ENCODE measurements at places on chromosomes 3 and 15.

DNA sequence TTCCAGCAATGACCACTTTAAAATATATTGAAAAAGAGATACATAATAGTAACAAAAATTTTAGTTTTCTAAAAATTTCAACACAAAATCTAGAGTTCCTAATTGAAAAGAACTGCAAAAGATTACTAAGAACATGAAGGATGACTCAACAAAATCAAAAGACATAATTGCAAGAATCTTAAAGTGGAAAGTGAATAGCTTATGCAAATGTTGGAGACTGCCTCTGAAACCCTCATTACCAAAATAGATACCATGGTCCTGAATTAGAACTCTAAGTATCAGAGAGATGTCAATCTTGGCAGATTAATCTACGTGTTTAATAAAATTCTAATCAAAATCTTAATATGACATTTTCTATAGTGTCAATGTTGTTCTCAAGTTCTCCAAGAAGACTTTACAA lies 60.7 kb upstream of the SGO1 start:
- no peak for DNase-seq

GRCh38 chr3:197603317-197603933 lies 47.7 kb upstream of the BDH1 start:
- DNase-seq, result no peak

- no peak for DNase-seq
Observed at GRCh38 chr15:69615736-69616135, 163.1 kb downstream of the RPLP1 start.

- DNase-seq, result peak; percentile 41
Observed at GRCh38 chr3:59555593-59556315, 505.9 kb upstream of the CFAP20DC start.

DNA sequence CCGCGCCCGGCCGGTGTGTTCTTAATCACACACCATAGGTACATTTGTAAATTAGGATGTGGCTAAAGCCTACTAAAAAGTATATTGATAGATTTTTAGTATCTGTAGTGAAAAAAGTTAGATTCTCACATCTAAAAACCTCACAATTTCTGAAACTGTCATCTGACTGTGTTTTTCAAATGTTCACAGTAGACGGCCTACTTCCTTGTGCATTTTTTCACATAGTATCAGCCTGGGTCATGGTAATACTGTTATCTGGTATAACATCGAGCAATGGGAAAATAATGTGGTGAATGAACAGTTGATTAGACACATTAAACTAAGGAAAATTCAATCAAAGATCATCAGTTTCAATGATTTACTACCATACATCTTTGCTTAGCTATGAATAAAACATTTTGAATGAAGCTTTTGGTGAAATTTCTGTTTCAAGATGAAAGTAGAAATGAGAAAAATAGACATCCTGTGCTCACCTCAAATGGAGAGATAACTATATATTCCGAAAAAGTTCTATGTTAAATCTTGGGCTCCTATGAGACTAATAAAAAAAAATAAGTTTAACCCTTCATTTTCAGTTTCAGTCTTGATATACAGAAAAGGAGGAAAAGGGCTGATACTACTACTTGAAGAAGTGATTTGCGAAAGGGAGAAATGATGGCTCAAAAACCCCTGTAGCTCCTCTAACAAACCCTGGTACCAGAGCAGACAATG lies 262.7 kb downstream of the ZBTB20 start:
- no peak for DNase-seq

DNA sequence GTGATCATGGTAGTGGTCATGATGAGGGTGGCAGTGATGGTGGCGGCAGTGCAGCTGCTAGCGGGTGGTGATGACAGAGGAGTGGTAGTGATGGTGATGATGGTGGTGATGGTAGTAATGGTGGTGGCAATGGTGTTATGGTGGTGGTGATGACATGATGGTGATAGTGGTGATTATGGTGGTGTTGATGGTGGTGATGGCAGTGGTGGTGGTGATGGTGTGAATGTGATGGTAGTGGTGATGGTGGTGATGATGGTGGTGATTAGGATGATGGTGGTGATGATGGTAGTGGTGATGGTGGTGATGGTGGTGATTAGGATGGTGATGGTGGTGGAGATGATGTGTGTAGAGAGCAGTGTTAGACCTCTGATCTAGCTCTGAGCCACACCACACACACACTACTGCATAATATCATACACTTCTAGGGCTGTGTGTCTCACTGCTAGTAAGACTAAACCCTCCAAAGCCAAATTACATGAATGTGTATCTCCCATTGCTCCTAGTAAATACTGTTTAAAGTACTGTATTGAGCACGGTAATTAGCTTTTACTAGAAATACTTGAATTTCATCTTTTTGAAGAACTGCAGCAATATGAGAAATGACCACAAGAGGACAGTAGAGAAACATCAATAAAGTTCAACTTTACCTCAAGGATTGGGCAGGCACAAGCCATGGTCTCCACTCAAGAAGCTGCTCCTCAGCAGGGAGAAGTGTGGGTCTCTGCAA lies 28.8 kb downstream of the TMED3 start:
- DNase-seq, result peak; percentile 74

DNA sequence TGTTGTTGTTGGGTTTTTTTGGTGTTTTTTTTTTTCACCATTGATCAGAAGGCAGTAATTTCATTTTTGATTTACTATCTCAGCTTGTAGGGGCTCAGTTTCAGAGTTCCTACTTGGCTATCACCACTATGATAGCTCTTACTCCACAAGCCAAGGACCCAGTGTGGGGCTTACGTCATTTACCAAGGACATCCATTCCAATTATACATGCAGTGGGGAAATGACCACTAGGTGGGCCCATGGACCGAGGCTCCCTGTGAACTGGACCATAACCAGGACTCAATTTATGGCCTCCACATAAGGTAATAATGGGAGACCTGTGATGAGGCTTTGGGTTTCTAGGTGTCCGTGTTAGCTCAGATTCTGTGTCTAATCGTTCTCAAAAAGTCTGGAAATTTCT lies 67.5 kb upstream of the CACNA1D start:
- no peak for DNase-seq

- DNase-seq, result no peak
Observed at GRCh38 chr3:143166376-143166775, 46.8 kb downstream of the CHST2 start.

DNA sequence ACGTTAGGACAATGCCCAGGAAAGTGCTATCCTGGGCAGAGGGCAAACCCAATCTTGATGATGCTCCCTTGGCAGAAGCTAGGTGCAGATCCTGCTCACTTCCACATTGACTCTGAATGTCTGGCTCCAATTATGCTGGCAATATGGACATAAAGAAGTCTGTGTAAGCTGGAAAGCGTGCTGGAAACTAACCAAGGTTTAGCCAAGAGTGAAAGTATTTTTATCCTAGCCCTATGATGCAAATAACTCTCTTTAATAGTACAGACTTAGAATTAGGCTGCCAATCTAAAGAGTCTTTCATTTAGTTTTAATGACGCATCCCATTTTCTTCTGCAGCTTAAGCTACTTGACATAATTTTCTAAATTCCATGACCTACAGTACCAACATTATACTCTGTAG lies 571.8 kb downstream of the TUSC7 start:
- DNase-seq, result no peak

DNA sequence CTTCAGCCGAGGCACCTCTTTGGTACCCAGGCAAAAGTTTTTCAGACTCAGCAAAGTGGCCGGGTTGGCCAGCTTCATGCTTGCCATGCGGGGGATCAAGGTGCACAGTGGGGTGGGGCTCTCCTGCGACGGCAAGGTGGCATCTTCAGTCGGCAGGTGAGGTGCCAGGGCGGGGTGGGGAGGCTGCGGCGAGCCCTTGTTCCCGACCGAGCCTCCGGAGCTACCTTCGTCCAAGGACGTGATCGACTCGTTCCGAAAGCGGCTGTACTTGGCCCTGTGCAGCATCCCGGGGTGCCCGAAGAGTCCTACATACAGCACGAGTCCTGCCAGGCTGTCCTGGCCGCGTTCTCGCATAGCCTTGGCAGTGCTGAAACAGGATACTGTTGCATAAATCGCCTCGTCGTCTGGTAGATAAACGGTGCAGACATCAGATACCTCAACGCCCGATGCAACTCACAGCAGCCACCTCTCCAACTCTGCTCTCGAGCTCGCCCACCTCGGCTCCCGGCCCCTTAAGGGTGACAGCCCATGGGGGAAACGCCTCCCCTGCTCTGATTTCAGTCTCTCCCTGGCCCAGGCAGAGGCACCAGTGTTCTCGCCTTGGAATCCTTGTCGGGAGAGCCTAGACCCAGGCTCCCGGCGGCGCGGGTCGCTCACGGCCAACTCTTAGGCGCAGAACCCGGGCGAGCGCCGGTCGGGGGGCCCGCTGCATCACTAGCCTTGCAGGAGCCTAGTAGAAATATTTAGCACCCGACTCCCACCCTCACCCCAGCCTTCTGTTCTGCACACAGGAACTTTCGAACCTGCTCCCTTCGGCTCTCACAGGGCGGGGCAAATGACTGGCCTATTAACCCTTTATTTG lies 826 bp downstream of the SHC4 start:
- DNase-seq, result peak; percentile 59

- peak; percentile 52 for DNase-seq
Observed at GRCh38 chr3:40310705-40311104, 1.2 kb downstream of the EIF1B start.

DNA sequence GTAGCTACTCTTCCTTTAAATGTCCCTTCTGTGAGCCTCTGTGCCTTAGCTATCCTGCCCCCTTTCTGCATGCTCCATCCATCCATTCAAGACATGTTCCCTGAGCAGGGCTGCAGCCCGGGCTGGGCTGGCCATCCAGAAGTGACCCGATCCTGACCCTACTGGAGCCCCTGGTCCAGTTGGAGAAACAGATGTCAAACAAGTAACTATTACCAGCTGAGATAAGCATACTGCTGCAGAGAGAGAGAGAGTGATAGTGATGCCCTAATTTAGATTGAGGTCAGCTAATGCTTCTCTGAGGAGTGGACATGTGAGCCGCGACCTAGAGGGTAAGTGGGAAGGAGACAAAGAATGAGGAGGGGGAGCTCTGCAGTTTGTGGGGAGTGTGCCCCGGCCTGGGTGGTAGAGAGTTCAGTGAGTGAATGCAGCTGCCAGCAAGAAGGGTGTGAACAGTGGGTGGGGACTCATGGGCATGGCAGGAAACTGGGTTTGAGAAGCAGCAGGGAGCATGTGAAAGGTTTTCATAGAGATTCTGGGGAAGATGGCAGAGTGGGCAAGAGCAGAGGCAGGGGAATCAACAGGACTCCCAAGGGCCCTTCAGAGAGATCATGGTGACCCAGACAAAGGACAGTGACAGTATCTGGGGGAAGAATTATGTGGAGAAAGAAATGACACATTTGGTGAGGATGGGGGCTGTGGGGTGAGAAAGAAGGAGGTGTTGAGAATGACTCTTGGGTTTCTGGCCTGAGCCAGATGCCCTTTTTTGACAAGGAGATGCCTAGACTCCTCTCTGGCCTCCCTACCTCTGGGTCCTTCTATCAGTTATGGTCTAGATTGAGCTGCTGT lies 44.9 kb downstream of the CHCHD6 start:
- DNase-seq, result no peak

DNA sequence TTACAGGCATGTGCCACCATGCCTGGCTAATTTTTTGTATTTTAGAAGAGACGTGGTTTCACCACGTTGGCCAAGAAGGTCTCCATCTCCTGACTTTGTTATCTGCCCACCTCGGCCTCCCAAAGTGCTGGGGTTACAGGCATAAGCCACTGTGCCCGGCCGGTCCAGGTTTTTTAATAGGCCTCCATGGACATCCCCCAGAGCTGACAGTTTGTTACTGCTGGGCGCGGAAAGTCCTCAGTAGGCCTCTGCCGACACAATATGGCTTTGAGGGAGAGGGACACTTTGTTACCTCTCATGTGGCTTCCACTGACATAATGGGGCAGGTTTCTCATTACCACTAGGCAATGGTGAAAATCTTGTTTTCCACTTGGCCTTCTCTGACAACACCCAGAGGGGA lies 152.0 kb downstream of the WNT7A start:
- DNase-seq, result no peak

DNA sequence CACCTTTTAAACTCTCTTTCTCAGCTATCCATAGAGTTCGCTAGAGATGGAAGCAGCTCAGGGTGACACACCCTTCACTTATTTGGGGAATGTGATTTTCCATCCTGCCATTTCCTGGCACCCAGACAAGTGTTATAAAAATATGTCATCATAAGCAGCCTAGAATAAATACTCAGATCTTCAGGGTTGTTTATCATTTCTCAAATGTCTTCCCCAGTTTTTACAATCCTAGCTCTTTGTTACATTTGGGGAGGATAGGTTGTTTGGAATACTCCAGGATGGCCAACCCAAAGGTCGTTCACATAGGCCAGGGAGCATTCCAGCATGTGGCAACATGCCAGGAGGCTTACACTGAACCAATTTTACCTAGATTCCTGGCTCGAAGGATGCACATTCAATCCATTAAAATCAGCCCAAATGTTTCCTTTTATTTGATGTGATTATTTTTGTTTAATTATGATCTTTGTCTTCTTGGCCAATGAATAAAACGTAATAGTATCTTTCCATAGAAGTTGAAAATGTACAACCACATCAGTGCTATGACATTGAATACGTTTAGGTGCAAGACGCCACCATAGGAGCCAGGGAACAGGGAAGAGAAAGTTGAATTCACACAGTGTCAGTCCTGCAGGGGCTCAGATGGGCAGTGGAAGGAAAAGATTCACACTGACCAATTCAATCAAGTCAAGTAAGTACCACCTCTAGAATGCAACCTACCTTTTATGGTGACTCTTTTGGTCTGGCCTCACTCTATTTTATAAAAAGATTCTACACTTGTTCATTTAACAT lies 537.7 kb upstream of the MDFIC2 start:
- peak; percentile 95 for DNase-seq
